Activated CD8-positive, alpha-beta memory T cell treated with anti-CD3 and anti-CD28 coated beads, Interleukin-2, amount 10 ng/mL, durations not matched to agents 7 days and 5 days (primary cell): ENCODE measurements at places on chromosomes 2 and 18. TPM values are rescaled to one million over a fixed set of nuclear protein-coding genes. Genes with fewer than 3 reads are reported as not detected.

Gene DYTN
- not detected for total RNA-seq

Gene SP140
- 142 TPM for total RNA-seq

Gene TFPI
- total RNA-seq, result not detected

Gene SLC5A7
- not detected for total RNA-seq

Gene SLC4A3
- total RNA-seq, result not detected

Gene FTCDNL1
- 2.8 TPM for total RNA-seq

Gene PROM2
- 0.82 TPM for total RNA-seq

Gene CELF4
- not detected for total RNA-seq

Gene GKN1
- total RNA-seq, result not detected

Gene CROCC2
- total RNA-seq, result not detected

Gene VRK2
- total RNA-seq, result 28.4 TPM

Gene NEB
- 0.12 TPM for total RNA-seq

Gene HOXD13
- not detected for total RNA-seq
